Stimulated activated CD4-positive, alpha-beta T cell treated with anti-CD3 and anti-CD28 coated beads, Interleukin-1b, Interleukin-23, amount 100 ng/mL, for 1 hour (primary cell): ENCODE measurements at places on chromosomes 3 and 15.

- no peak for DNase-seq
Measured at GRCh38 chr3:134562055-134562454, 76.2 kb downstream of the CEP63 start.

GRCh38 chr3:174957081-174957480 is 97.9 kb downstream of the NAALADL2 start:
- no peak for DNase-seq

DNA sequence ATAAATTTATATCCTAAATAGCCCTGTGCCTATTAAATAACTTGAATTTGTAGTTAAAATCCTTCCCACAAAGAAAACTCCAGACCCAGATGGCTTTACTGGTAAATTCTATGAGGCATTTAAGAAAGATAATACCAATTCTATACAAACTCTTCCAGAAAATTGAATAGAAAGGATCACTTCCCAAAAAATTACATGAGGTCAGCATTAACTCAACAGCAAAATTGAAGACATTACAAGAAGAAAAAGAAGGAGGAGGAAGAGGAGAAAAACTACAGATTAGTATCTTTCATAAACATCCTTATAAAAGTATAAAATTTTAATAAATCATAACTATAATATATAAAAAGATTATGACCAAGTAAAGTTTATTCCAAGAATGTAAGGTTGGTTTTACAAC is 29.4 kb upstream of the SLC6A11 start:
- no peak for DNase-seq

DNA sequence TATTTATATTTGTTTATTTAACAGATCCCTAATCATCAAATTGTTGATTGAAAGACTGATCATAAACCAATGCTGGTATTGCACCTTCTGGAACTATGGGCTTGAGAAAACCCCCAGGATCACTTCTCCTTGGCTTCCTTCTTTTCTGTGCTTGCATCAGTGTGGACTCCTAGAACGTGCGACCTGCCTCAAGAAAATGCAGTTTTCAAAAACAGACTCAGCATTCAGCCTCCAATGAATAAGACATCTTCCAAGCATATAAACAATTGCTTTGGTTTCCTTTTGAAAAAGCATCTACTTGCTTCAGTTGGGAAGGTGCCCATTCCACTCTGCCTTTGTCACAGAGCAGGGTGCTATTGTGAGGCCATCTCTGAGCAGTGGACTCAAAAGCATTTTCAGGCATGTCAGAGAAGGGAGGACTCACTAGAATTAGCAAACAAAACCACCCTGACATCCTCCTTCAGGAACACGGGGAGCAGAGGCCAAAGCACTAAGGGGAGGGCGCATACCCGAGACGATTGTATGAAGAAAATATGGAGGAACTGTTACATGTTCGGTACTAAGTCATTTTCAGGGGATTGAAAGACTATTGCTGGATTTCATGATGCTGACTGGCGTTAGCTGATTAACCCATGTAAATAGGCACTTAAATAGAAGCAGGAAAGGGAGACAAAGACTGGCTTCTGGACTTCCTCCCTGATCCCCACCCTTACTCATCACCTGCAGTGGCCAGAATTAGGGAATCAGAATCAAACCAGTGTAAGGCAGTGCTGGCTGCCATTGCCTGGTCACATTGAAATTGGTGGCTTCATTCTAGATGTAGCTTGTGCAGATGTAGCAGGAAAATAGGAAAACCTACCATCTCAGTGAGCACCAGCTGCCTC is 14.7 kb downstream of the THBS1 start:
- no peak for DNase-seq

DNA sequence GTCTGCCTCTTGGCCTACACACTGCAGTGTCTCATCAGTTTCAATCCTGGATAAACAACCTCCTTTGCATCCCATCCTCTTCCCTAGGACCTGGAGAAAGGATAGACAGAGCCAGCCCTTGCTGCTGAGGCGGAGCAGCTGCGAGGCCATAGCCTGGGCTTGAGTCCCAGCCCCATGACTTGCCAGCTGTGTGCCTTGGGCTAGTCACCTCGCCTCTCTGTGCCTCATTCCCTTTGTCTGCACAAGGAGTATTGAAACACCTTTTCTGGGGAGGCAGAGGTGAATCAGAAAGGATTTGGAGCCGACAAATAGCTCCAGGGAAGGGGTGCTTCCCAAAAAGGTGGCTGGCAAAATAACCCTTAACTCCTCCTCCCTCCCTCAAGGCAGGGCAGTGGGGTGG is 65.0 kb upstream of the SLC6A1 start:
- DNase-seq: no peak

- DNase-seq: no peak
Measured at GRCh38 chr3:177069514-177070329, 127.6 kb downstream of the TBL1XR1 start.

- no peak for DNase-seq
Measured at GRCh38 chr15:92733934-92734521, 78.5 kb upstream of the FAM174B start.

GRCh38 chr3:120399372-120399771 is 50.2 kb upstream of the LRRC58 start:
- no peak for DNase-seq

DNA sequence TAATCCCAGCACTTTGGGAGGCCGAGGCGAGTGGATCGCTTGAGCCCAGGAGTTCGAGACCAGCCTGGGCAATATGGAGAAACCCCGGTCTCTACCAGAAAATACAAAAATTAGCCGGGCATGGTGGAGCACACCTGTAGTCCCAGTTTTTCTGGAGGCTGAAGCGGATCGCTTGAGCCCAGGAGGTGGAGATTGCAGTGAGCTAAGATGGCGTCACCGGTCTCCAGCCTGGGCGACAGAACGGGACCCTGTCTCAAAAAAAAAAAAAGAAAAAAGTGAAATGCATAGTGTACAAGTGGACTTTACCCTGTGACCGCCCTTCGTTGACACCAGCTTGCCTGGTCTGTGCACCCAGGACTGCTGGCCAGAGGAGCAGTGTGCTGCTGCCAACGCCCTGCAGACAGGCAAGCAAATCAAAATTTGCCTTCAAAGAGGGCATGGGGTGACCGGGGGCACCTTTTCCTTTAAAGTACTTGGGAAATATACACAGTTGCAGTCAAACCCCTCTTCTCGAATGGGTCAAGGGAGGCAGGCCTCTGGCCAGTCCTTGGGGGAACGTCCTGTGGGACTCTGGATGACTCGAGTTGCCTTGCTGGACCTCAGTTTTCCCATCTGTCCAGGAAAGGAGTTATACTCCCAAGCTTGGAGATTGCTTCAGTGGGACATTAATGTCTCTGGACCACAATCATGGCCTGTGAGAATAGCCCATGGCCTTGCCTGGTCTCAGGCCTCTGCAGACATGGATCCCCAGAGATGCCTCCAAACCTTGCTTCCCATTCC is 1.0 kb downstream of the XYLB start:
- no peak for DNase-seq

DNA sequence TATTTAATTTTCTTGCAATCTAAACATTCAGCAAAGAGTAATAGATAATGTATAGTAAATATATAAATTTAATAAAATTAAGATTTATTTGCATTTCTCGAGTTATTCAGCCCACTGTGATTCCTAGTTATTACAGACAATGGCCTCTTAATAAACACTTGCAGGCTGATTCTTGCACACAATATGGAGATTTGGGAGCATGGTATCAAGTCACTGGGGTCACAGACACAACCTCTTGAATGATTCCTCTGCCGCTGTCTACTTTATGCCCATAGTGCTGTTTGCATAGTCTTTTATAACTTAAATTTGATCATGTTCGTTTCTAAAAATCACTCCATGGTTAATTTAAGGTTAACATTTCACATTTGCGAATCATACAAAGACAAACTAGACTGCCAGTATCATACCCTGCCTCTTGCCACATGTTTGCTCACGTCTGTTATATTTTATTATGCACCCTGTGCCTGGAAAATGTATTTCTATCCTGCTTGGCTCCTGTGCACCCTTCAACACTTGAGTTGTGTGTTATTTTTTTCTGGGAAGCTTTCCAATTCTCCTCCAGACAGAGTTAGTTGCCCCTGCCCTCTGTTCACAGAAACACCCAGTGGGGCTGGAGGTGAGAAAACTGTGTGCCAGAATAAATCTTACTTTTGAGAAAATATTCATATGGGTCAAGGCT is 206.3 kb upstream of the ROBO1 start:
- DNase-seq: no peak

DNA sequence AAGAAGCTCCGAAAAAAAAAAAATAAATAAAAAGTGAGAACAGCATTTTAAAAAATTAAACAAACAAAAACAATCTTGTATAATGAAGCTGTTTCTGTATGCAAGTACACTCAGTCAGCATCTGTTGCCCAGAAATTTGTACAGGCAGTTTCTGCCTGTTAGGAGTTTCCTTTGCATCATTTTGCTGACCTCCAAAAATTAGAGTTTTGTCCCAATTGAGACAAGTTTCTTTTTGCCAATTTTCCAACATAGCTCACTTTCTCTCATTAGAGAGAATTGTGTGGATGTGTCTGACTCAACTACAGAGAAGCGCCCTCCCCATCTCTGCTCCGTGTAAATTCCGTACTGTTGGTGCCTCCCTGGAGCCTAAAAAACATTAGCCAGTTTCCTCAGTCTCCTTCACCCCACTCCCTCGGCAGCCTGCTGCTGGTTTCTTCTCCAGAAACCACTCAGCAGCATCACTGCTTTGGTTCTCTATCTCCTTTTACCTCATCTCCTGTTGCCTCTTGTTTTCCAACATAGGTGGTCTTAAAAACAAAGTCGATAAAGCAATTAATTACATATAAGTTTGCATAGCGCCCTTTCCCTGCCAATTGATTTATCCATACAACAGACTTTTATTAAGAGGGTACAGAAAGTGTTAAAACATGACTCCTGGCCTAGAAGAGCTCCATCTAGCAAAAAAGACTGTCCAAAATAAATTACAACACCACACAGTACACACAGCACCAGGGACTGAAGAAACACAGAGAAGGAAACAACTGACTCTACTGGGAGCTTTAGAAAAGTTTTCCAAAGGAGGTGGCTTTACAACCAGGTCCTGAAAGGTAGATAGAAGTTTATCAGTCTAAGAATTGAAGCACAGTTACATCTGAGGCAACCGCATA is 286.7 kb downstream of the SHOX2 start:
- no peak for DNase-seq

DNA sequence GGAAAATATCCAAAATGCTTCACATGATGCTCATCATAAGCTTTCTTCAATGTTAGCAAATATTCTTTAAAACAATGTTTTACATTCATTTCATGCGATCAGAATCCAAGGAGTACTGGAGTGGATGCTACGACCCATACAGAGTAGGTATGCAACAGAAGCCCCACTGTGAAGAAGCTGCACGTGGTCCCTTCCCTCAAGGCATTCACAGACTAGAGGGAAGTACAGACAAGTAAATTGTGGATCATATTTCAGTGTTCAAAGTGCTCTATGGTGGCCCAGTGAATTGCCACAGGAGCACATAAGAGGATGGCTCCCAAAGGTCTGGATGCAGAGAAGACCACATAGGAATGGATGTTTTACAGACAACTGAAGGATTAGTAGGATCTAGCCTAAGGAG is 789.9 kb downstream of the IGSF11 start:
- no peak for DNase-seq

DNA sequence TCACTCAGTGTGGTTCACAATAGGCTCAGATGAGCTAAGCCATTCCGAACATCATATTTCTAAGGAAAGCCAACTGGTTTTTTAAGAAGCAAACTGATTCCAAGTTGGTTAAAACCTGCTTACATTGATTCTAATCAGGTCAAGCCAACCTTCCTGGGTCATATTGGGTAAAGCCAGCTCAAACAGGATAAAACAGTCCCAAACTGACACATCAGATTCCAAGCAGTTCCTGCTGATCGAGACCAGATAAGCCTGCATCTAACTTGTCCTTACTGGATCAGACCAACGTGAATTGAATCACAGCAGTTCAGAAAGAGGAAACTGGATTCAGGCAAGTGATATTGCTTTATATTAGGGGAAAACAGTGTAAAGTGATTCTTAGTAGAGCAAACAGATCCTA is 18.6 kb upstream of the THSD4 start:
- DNase-seq: no peak

- DNase-seq: no peak
Measured at GRCh38 chr3:147356145-147356908, 50.0 kb downstream of the ZIC4 start.

- no peak for DNase-seq
Measured at GRCh38 chr3:5563537-5564277, 376.2 kb downstream of the EDEM1 start.

DNA sequence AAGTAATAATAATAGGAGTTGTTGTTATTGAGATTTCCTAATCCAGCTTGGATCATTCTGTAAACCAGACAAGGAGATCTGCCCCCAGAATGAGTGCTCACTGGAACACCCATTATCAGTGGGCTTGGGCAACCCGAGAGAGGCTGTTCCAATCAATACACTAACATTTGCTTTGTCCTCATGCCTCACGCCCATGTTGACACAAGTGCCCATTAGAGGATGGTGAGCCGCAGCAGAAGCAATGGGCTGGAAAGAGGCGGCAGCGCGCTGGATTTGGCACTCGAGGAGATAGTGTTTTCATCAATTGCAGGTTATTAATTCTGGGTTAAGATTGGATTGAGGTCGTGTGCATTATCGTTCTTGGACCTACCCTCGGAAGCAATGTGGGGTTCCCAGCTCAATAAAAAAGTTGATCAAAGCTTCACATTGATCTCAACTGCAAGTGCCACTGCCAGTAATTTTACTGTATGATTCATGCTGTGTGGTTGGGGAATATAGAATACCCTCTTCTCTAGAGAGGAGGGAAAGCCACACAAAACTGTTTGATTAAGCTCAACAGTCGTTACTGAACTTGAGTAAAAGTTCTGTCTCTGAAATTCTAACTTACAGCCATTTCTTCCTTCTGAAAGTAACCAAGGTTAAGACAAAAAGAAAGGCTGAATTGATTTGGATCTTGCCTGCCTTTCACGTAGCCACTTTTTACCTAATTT is 15.7 kb downstream of the LYZL4 start:
- DNase-seq: no peak

GRCh38 chr3:57797701-57798487 is 41.8 kb downstream of the SLMAP start:
- DNase-seq: no peak

DNA sequence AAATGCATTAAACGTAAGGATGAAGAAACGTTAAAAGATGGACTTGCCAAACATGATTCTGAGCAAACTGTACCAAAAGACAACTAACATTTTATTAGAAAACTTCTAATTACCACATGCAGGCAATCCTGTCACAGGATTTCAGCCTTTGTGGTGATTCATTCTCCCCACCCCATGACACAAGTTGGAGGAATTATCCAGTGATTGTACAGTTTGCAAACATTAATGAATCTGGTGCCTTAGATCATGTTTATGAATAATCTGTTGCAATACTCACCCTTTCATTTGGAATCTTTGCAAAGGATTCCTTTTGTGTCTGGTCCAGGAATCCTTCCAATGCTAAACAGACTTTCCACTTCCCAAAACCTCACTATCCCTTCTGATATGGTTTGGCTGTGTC is 23.3 kb upstream of the ERC2 start:
- no peak for DNase-seq
